ENCODE measurements at places on chromosomes 2 and 18.

GRCh38 chr2:135685361-135685760, 56.3 kb upstream of the UBXN4 start:
- no peak for DNase-seq

GRCh38 chr2:234913208-234913626, 38.6 kb upstream of the SH3BP4 start:
- no peak for DNase-seq

GRCh38 chr2:153626676-153627075, 148.1 kb upstream of the RPRM start:
- DNase-seq, result no peak

DNA sequence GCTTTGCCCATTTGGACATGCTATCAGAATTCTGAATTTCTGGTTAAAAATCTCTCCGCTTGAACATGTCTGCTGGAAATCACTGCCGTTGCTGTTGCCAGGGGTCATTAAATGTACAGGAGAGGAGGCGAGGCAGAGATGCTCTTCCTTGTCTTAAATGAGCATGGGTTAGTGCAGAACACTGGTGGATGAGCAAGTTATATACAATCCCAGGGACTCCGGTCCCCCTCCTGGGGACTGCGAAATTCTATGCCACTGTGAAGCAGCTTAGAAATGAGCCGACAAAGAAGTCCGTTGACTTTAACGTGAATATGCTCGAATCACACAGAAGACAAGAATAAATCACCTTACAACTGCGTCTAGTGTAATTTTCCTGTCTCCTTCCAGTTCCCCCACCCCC, 95.1 kb upstream of the KLHL14 start:
- DNase-seq, result no peak

DNA sequence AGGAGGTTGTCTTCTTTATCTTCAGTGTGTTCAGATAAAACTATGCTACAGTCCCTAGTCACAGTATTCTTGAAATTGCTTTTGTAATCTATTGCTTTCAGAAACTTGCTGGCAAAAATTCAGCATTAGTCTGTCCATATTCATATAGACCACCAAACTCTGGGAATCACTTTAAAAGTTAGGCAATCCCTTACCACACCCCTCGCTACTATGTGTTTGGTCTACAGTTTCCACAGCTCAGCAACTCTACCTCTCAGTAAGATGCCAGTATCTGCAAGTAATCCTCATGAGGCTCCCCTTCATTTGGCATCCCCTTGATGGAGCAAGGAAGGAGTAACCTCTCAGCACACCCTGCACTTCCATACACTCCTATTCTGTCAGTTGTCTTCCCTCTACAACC, 1706.6 kb upstream of the CELF4 start:
- DNase-seq, result no peak

DNA sequence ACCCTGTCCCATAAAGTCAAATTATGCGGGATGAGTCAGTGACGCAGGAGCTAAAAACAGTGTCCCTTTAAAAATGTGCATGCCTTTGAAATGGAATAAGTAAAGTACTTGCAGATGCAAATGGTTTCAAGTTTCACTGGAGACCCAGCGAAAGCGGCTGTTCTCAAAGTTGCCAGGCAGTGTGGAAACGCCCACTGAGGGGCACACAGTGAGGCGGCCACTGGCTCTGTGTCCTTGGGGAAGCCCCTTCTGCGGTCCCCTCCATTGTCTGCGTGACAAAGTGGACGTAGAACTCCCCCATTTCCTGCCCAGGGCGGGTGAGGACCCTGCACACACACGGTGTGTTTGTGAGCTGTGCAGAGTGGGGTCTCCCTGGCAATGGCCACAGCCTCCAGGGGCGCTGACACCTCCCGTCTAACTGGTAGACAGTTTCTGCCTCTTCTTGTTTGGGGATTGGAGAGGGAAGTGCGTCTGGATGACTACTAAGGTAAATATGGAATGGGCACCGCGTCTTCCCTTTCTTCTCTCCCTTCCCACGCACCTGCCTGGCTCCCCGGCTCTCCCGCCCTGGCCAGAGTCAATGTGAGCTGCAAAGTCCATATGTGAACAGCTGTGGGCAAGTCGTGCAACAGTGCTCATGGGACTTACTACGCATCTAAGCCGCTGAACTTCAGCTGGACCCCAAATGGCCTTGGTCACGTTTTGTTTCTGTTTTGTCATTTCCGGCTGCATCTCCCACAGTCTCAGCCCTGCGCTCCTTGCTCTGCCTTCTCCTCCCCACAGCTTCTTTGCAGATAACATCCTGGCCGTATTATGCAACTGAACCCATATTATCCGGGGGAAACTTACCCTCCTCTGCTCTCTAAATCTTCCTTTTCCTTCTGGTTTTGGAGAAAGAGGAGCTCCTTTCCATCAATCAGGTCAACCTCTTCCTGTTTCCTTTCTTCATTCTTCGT, 33.7 kb upstream of the ZNF516 start:
- DNase-seq, result no peak

GRCh38 chr2:176917-177316, 86.9 kb downstream of the SH3YL1 start:
- DNase-seq, result no peak

DNA sequence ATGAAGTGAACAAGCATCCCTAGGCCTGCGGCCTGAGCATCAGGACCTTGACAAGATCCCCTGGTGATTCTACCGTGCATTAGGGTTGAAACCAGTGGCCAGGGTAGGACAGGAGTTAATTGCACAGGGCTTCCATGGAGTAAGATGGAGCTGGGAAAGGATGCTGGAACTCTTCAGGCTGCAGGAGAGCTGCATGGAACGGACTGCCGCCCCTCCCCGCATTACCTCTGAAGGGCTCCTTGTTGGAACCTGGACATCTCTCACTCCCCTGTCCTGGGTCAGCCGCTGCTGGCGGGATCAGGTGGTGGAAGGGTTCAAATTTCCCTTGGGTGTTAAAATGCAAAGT, 156.6 kb upstream of the ID2 start:
- no peak for DNase-seq

GRCh38 chr2:47798631-47799030, 15.7 kb downstream of the MSH6 start:
- no peak for DNase-seq

GRCh38 chr2:12044857-12045256, 298.4 kb downstream of the LPIN1 start:
- no peak for DNase-seq

- no peak for DNase-seq
These were observed 981 bp downstream of the C2orf66 start for GRCh38 chr2:196808083-196808665.

- no peak for DNase-seq
These were observed 212.4 kb downstream of the RPIA start for GRCh38 chr2:88903749-88904353.

DNA sequence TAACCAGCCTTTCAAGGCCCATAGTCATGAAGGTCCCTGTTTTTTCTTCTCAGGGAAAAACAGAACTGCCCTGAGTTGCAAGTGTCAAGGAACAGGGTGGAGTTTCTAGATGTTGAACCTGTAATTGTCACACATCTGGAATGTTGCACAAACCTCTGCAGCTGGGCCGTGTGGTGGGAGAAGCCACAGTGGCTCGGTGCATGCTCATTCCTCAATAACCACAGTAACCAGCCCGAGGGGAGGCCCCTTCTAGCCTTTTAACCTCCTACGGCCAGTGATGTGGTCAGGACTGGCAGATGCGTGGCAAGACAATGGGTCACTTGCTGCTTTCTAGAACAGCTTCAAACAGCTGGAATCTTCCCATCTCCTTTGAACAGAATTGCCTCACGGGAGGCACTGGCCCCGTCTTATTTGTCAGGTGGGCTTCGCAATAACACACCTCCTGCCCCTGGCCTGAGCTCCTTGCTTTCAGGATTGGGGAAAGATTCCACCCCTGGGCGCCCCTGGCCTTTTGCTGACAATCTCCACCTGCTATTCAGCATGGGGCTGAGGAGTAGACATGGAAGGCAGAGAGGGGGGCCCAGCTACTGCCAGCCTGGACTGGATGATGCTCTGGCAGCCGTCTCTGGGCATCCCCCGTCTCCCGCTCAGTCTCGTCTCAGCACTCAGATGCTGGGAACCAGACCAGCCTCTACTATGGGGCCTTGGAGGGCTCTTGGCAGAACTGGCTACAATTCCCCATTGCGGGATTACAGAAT, 102.9 kb downstream of the KLHL29 start:
- DNase-seq, result no peak

DNA sequence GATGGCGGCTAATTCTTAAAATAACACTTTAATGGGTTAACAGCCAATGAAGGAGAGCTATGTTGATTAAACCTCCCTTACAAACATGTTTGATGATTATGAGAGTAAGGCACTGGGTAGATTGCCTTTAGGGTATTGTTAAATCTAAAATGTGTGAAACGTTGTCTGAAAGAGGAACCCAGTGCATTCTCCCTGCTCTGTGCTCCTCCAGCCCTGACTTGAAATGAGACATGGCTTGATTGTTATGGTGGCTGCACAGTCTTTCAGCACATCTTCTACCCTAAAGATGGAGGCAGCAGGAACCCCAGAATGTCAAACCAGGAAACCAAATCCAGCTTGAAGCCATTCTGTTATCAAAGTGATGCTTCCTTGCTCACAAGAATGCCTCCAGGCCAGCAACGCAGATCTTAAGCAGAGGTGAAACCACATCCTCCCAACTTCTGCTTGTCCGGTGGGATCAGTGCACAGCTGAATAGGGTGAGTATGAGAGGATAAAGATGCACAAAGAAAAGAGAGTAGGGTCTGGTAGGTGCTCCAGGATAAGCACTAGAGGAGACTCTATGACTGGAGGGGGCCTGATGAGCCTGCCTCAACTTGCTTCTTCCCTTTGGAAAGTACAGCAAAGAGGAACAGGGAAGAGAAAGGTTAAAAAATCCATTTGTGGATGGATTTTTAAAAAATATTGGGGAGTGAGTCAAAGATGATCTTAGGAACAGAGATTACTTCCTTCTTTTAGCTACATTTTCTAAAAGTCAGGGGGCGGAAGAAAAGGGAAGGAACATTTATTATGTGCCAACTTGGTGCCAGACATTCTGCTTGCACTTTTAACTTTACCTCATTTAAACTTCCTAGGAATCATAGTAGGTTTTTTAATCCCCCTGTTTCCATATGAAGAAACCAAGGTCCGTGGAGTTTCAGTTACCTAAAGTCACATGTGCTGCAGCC, 523.0 kb downstream of the TXNL1 start:
- no peak for DNase-seq

- no peak for DNase-seq
These were observed 19.6 kb downstream of the PELI1 start for GRCh38 chr2:64124571-64124970.

DNA sequence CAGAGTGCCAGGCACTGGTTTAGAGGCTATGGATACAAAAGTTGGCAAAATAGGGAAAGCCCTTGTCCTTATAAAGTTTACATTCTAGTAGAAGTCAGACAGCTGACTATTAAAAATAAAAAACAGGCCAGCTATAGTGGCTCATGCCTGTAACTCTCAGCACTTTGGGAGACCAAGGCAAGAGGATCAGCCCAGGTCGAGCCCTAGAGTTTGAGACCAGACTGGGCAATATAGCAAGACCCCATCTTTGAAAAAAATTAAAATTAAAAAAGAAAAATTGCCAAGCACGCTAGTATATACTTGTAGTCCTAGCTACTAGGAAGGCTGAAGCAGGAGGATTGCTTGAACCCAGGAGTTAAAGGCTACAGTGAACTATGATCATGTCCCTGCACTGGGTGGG, 12.5 kb downstream of the ERICH2 start:
- no peak for DNase-seq

GRCh38 chr18:7855671-7856070, 288.6 kb downstream of the PTPRM start:
- no peak for DNase-seq

- no peak for DNase-seq
These were observed 146.3 kb upstream of the APCDD1 start for GRCh38 chr18:10308154-10308553.

GRCh38 chr2:98480598-98480997, 35.9 kb downstream of the INPP4A start:
- no peak for DNase-seq

DNA sequence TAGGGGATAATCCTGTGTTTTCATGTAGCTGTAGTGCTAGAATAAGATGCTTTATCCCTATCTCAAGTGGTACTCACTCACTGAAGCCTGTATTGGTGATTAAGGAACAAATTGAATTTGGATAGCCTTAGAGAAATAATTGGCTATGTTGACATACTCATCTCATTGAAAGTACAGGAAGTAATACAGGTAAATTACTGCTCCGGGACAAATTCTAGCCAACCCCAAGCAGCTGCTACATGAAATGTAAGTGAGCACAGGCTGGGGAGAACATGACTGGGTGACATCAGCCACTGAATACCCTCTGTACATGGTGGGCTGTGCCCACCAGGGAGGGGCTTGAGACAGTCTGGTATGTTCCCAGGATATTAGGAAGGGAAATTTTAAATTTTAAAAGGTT, 188.4 kb upstream of the RASGRP3 start:
- no peak for DNase-seq

DNA sequence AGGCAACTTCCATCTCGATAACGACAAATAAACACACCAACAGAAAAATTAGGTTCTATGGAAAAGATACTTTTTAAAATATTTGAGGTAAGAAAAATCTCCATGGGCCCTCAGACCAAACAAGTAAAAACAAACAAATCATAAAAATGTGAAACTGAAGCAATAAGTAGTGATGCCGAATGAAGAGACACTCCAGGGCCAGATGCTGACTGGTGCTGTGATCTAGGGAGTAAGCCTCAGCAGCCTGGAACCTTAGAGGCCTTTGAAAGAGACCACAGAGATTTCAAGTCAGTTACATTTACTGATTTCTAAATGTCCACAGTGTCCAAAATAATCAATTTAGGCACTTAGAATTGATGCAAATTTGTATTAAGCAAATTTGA, 1144.7 kb downstream of the CNTNAP5 start:
- no peak for DNase-seq

All from iPS DF 19.7 (cell line).